ENCODE measurements at places on chromosomes 6 and 20.

GRCh38 chr20:1667502-1668085 is 10.0 kb upstream of the SIRPG start:
- DNase-seq: no peak

GRCh38 chr6:151822252-151823111 is 15.0 kb downstream of the ESR1 start:
- DNase-seq: no peak

DNA sequence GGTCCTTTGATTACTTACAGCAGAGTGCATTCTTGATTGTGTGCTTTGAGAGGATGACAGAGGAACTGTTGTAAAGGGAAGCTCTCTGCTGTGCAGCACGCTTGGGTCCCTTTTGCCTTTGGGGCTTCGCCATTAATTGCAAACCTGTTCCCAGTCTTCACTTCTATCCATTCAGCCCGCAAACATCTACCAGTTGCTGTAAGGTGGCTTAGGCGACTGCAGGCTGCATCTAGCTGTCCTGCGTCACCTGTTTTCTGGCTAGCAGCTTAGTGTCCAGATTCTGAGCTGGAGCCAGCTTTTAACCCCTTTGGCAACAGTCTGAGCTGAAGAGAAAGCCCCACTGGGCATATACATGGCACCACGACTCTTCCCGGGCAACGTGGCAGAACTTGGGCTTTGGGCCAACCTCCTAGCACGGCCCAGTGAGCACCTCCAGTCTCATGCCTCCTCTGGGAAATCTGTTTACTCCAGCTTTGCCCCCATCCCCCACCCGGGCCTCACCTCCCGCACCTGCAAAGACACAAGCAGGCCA is 2.5 kb upstream of the FASTKD5 start:
- DNase-seq: no peak

DNA sequence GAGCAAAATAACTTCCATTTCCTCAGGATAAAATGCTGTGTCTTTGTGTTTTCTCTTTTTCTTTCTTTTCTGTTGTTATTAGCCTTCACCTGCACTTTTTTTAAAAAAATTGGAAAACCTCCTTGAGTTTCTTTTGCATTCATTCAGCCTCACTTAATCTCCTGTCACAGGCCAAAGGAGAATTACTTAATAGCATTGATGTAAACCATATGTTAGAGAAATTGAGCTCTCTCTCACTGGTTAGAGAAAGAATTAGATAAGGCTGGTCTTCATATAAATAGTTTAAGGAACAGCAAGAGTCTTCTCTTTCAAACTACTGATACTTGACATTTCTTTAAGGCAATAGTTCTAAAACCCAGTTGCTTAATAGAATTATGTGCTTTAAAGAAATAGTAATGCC is 564.2 kb downstream of the TFAP2B start:
- no peak for DNase-seq

DNA sequence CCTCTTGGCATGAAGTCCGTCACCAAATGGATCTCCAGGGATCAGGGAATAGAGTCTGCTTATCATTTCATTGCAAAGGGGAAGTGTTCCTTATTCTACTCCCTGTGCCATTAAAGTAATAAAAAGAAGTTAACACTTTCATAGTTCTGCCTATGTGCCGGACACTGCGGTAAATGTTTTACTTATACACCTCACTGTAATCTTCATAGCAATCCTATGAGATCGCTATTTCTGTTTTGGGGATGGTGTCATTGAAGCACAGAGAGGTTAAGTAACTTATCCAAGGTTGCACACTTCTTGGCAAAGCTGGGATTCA is 177.7 kb downstream of the TSHZ2 start:
- no peak for DNase-seq

DNA sequence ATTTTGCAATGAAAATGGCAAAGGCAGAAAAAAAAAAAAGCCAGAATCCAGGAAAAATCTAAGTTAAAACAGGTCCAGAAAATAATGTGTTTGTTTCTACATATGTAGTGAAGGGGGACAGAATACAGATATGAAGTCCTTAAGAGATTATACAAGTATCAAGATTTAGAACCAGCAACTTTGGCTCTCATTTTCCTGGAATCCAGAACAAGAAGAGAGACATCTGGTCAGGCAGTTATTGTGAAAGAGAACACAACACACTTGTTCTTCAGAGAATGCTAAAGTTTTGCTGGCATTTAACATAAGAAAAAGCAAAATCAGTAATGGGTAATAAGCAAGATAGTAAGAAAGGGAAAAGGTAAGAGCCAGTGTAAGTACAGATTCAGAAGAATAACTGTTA is 21.1 kb downstream of the BAG2 start:
- no peak for DNase-seq

GRCh38 chr20:12835999-12836398 is 172.8 kb upstream of the SPTLC3 start:
- no peak for DNase-seq

DNA sequence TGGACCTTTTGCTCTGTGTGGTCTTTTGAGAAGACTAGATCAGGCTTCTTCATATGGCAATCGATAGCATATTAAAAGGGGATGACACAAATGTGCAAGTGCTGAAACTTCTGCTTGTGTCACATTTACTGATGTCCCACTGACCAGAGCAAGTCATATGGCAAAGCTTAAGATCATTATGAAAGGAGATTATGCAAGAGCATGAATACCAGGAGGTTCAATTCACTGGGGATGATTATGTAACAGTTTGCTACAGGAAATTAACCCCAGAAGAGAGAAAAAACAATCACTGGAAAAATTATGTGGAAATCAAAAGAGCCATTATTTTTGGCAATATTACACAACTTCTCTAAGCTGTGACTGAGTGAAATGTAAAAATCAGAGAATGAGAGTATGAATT is 13.7 kb upstream of the PRDM13 start:
- no peak for DNase-seq

DNA sequence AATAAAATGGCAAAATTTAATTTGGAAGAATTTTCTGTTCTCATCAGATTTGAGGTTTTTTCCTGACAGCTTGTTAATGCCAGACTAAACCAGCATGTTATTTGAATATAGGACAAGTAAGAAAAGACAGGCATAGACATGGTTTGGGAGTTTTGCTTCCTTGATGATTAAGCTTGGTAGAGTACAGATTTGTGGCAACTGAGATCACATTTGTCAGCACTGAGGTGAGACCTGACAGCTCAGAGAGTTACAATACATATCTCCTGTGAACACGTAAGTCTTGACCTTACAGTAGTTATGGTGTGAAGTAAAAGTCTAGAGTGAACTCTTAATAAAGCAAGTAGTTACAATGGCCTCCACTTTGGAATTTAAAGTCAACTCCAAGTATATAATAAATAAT is 34.5 kb downstream of the CENPW start:
- DNase-seq: no peak

DNA sequence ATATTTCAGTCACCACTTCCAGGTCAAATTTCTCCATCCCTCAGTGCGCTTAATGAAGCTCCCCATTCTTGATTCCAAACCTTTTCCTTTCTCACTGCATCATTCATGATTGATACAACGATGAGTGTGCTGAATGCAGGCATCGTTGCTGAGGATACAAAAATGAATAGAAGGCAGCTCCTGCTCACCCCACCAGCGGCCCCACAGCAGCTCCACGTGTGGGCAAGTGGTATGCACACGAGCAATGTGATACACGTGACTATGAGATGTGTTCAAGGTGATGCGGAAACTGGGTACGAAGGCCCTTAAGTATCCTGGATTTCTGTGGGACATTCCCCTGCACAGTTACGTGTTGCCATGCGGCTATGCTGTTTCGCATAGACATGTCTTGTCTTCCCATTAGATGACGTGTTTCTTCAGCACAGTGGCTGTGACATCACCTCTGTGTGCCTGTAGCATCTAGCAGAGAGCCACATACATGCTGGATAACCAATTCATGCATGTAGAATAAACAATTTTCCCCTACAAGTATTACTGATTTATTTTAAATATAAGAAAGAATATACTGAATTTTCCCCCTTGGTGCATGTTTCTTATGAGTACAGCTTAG is 260.5 kb upstream of the AGPAT4 start:
- no peak for DNase-seq

GRCh38 chr20:41177636-41178035 is 40.3 kb downstream of the PLCG1 start:
- no peak for DNase-seq

GRCh38 chr6:130178692-130179091 is 44.1 kb downstream of the SAMD3 start:
- no peak for DNase-seq

DNA sequence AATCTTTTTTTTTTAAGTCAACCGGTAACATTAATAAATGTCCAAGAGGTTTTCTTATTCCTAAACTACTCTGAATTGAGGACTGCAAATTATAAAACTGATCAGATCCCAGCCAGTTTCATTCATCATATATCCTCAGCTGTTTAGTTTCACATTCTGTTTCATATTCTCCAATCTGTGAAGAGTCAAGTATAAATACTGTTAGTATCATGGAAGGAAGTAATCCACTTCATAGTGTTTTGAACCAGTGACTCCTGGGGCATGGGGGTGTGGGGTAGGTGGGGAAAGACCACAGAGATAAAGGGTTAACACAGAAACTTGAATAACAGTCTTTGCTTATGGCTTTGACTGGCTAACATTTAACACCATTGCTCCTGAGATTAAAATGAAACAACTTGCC is 69.9 kb downstream of the FYN start:
- DNase-seq: no peak

GRCh38 chr6:43180985-43181384 is 1.0 kb upstream of the CUL9 start:
- DNase-seq: no peak

- peak; percentile 42 for DNase-seq
Observed at GRCh38 chr20:41329435-41330342, 10.9 kb upstream of the LPIN3 start.

GRCh38 chr6:134888316-134888715 is 61.6 kb downstream of the ALDH8A1 start:
- DNase-seq: no peak

GRCh38 chr20:62178316-62179161 is 4.3 kb upstream of the MTG2 start:
- DNase-seq: no peak

DNA sequence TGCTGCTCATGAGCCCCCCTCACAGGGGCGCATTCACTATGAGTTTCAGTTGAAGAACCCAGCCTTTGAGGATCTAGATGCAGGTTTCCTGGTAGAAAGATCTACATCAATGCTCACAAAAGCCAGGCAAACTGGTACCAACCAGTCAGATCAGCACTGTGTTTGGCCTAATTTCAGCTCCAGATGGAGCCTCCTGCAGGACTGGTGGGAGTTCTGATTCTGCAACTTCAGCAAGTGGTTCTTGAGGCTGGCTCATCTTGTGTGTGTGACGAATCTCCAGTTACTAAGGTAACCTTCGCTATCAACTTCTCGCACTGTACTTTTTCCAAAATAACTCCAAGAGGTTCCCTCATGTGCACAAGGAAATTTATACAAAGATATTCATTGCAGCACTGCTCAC is 118.8 kb downstream of the ZMYND8 start:
- DNase-seq: no peak

DNA sequence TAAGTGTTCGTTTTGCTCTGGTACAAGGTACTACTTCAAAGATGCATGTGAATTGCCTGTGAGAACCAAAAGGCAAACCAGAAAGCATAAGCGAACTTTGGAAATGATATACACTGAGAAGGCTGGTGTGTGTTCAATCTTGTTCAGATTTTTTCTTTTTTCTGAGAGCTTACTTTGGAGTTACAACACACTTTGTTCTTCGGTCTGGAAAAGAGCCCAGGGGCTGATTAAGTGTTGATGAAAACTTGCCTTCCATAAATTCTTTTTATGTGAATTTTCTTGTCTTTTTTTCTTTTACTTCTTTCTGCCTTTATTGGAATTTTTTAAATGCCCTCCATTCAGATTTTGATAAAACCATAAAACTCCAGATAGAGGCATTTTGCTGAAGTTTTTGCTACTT is 395.1 kb upstream of the SASH1 start:
- DNase-seq: no peak

DNA sequence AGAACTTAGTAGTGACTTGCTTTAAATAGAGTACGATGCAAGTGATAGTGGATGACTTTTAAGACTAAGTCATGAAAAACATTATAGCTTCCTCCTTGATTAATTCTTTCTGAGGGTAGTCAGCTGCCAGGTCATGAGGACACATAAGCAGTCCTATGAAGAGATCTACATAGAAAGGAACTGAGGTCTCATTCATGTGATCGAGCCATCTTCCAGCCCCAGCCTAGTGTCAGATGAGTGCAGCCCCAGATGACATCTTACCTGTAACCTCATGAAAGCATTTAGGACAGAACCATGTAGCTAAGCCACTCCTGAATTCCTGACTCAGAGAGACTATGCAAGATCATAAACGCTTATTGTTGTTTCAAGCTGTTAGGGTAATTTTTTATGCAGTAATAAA is 67.7 kb downstream of the AK9 start:
- DNase-seq: no peak

GRCh38 chr6:148814082-148814790 is 67.4 kb downstream of the UST start:
- DNase-seq: no peak

DNA sequence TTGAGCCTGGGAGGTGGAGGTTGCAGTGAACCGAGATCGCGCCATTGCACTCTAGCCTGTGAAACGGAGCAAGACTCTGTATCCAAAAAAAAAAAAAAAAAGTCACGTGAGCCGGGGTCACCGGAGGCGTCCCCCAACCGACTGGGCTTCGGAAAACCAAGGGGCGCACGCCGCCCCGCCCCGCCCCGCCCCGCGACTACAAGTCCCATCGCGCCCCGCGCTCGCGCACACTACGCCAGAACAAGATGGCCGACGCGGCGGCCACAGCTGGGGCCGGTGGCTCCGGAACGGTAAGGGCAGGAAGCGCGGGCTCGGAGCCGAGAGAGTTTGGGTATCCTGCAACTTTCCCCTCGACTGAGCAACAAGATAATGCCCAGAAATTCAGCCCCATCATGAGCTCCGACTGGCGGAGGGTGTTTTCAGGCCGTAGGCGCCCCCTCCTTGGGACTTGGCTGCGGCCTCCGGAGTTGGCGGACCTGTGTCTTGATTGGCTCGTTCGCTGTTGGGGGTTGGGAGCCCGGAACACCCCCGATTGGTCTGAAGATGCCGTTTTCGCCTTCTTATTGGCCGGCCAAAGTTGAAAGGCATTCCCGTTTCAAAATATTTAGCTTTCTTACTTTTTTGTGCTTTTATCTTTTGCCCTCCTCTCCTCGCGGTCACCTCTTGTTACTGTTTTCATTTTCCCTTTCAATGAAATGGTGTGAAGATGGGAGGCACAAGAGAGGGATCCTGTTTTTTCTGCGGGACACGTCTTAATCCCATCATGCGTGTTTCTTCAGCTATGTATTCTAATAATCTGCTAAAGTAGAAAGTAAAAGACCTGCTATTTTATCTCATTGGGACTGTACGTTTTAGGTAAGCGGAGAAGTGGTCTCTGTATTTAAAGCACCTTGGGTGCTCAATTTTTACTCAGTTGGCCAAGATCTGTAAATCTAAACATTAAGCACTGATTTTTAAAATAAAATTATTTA is at the start of gene TAF8:
Gene TAF8, plus strand, starts transcription at position 228 of the 971 bp plus-strand sequence. Its CDS starts 18 bp downstream, at position 246.
- DNase-seq: peak; percentile 82

- DNase-seq: no peak
Observed at GRCh38 chr6:118101831-118102345, 194.8 kb downstream of the SLC35F1 start.

- DNase-seq: no peak
Observed at GRCh38 chr6:22069306-22069800, 227.5 kb downstream of the PRL start.

Data from activated effector memory CD4-positive, alpha-beta T cell treated with Interleukin-2 at 50 U/mL for 16 hours (primary cell).